Fibroblast of the aortic adventitia (primary cell): ENCODE measurements at places on chromosomes 7 and 10. TPM values are rescaled to one million over a fixed set of nuclear protein-coding genes. Genes with fewer than 3 reads are reported as not detected.

The MCMBP gene
- total RNA-seq: 31.4 and 74.3 TPM in 2 replicates

The DUSP5 gene
- total RNA-seq: 4.1 and 21.6 TPM in 2 replicates

The TMEM229A gene
- total RNA-seq: 3.8 TPM in 1 of 2 replicates, not detected in the other

The OR9A2 gene
- not detected in 2 replicates for total RNA-seq

The OR6B1 gene
- total RNA-seq: not detected in 2 replicates

The TAS2R16 gene
- not detected in 2 replicates for total RNA-seq

The HABP2 gene
- not detected in 2 replicates for total RNA-seq

The PKD1L1 gene
- total RNA-seq: under 0.01 TPM in 2 replicates

The PRRT4 gene
- 0.27 and 0.82 TPM in 2 replicates for total RNA-seq

The ZCWPW1 gene
- 2.4 and 3.0 TPM in 2 replicates for total RNA-seq

GRCh38 chr7:158368449-158368848 is 219.2 kb downstream of the PTPRN2 start:
- DNase-seq: no peak

DNA sequence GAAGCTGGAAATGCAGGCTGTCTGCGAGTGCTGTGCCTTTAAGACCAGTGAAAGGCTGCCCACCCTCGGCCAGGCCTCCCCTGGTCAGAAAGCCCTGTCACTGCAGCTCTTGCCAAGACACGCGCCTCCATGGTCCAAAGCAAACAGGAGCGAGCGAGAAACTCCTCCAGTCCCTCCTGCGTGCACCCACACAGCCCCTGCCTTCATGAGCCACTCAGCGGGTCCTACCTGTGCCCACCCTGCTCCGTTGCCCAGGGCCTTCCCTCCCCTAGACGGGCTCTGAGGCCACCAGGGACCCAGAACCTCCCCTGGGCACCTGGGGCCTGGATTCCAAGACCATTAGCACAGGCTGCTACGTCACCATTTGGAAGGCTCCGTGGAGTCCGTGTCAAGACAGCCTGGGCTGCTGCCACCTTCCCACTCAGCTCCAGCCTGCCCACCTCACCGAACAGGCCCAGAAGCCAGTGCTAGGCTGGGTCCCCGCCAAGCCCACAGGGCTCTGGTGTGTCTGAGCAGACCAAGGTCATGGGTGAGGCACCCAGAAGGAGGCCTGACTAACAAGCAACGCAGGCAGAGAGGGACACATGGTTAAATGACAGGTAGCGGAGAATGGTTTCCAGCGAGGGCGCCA is 144.5 kb downstream of the NEURL1 start:
- peak; percentile 99 for DNase-seq

GRCh38 chr10:77899080-77899477 is 27.5 kb downstream of the DLG5 start:
- DNase-seq: peak; percentile 75

DNA sequence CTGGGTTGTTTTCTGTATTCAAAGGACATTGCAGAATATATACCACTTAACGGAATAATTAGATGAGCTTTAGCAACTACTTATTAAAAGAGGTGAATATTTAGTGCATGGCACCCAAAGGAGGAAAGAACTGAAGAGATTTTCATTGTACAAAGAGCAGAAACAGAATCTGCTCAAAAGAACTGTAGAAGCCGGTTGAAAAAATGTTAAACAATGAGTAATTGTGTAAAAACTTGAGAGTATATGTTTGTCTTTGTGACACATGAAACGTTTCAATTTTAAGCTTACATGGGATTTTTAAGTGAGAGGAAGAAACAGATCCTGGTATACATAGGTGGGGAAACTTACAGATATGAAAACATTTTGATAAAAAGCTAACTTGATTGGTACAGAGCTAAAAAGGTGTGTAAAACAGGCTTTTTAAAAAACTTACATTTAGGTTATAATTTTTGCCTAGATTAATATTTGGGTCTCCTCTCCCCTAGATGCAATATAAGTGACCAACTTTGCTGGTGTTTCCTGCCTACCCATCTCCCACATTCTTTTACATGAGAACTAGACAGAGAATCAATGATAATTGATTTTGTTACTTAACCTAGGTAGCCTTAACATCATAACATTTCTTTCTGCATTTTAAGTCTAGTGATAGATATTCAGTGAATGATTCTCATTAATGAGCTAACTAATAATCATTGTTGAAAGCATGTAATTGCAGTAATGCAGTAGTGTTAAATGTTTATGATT is 6.8 kb downstream of the ARL5B start:
- DNase-seq: peak; percentile 35

DNA sequence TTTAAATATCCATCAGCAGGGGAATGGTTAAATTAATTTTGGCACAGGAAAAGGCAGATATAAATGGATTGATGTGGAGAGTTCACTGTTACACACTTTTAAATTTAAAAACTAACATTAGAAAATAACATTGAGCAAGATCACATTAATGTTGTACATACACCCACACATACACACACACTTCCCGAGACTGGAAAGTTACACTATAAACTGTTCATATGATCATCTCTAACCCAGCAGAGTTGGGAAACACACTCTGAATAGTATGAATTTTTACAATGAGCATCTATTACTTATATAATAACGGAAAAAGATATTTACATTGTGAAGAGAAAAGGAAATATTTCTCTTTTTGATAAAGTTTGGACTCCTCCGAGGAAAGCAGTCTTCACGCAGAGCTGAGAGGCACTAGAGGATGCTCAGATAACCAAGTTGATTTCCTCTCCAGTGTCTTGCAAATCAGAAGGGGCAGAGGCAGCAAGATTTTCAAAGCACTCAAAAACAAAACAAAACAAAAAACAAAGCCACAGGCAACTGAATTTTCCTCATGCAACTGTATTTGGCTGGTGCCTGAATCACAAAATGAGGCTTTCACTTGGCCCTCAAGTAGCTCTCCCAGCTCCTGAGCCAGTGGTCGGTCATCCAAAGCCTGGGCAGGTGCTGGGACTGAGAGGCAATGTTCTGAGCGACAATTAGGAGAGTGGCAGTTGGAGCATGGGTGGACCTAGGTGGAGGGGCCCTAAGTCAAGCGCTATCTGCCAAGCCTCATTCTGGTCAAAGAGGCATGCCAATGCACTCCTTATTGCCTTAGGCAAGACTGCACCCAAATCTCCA is 10.5 kb upstream of the GATAD1 start:
- DNase-seq: no peak

DNA sequence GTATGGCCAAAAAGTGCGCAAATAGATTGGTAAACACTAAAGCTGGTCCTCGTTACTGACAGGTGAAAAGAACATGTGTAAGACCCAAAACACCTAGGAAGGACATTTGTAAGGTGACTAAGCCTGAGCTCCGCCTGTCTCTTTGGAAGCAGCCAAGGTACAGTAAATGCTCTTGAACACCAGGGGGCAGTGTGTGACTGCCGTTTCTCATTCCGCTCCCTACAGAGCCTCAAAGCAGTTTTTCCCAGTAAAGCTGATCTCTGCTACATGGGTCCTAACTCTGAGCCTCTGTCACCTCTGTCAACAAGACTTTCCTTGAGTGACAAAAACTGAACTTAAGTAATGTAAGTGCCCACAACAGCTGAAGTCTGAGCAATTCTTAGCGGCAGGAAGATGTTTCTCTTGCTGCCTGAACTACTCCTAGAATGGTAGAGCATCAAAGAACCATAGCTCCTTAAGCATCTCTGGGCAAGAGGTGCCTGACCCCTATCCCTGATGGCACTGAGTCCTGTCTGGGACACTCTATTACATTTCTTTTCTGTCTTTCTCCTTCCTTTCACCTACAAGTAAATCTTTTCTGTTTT is 238.0 kb upstream of the INHBA start:
- DNase-seq: peak; percentile 86

DNA sequence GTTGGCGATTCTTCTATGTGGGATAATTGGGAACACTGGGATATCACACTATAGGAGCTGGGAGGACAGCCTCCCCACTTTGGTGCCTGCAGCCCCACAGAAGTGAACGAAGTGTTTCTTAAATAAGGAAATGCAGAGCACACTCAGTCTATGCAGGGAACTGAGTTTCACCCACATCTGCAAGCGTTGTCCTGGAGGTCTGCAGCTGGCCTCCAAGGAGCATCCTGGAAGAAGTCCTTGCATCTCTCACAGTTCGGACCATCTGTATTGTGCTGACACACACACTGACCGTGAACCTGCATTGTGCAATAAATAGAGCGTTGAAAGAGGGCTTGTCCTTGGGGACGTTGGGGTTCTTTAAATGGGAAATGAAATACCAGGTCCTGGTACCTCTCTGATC is 25.8 kb downstream of the LAMB4 start:
- DNase-seq: no peak

DNA sequence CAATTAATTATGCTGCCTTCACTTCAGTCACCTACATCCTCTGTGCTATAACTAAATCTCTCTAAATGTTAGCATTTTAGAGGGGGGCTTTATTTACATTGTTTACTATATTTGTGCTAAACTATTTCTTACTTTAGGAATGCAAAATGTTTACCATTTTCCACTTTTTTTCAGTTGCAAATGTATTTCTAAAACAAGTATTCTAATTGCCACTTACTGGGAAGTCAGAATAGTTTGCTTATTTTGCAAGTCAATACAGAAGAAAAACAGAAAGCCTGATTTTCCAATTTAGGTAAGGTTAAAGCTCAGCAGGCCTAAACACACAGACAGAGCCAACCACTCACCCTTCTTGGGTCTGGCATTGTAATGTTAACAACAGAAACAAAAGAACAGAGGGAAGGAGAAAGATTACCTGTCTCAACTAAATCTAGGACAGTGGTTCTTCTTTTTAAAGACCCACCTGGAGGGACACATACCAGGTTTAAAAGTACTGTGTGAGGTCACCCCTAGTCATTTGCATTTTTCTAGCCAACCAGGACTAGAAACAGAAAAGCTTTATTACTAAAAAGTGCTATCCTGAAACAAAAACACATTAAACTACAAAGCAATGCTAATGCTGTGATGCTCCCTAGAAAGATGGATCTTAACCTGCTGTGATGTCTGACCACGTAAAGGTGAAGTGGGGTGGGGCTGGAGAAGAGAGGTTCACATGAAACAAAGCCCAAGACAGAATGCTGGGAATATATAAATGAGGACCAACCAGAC is 178.2 kb downstream of the SLC25A13 start:
- no peak for DNase-seq

DNA sequence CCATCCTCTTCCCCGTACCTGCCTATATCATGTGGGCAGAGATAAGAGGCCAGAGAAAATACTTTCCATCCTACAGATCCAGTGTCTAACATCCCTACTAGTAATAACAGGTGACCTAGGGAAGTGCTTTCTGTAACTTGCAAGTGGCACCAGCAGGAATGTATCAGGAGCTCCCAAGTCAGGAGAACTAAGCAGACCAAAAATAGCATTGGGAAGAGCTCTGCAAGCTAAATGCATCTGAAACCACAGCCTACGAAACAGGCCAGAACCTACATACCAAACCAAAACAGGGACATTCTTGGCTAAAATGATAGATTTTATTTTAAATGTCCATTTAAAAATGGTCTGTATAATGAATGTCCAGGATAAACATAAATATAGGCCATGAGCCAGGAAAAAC is 680.8 kb downstream of the PHTF2 start:
- DNase-seq: no peak

DNA sequence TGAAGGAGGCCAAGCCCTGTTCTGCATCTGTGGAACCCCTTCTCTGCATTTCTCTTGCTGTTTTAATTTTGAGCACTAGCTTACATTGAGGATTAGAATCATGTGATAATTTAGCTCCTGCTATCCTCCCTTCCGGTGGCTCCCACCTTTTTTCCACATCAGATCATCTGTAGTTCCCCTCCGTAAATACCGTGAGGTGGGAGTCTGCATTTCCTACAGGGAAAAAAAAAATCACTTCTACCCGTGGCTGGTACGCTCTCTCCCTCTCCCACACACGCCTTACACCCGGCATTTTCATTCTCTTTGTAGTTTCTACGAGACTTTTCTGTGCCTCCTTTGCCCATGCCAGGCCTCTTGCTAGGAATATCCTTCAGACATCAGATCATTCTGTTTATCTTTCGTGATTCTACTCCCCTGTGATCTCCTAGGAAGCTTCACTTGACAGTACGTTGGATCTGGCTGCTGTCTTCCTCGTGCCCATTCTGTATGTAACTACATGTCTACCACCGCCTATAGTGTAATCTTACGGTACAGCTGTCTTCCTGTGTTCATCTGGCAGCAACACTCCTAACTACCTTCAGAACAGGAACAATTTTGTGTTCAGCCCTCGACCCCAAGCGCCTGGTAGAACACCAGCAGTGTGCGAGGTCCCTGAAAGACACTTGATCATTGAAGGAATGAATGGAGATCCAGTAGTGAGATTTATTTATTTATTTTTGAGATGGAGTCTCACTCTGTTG is 41.7 kb upstream of the OCM start:
- no peak for DNase-seq

DNA sequence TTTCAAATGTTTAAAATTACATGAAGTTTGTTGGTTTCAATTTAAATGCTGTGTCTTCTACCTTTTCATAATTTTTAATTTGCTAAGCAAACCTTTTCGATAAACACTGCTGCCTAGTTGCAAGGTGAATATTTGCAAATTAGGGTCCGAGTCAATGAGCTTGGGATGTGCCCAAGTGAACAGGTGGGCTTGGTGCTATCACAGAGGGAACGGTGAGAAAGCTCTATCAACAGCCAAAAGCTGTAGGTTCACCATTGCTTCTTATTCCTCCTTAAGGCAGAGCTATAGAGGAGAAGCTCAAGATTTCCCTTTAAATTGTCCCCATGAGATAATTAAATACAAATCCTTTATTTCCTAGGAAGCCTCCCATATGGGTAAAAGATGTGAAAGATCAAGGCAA is 245.3 kb upstream of the CELF2 start:
- no peak for DNase-seq

DNA sequence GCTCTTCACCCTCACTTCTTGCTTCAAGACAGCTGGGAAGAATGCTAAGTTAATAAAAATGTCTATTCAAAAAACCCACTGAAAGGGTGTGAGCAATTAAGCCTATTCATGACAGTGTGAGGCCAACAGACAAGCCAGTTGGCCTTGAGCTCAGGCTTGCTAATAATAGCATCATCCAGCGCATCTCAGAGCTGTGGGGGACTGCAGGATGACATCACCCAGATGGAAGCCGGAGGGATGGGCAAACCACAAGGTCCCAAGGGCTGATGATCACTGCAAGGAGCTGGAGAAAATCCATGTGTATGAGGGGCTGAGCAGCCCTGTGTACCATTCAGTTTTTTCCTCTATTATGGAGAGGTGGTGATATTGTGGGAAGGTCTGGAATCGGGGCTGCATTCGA is 770.4 kb downstream of the TNS3 start:
- DNase-seq: peak; percentile 95

- DNase-seq: no peak
Observed at GRCh38 chr7:122827763-122828162, 58.5 kb downstream of the CADPS2 start.

- DNase-seq: no peak
Observed at GRCh38 chr10:16527452-16527851, 5.8 kb upstream of the C1QL3 start.

GRCh38 chr10:62384057-62384446 is 9.9 kb downstream of the ZNF365 start:
- peak; percentile 76 for DNase-seq

- no peak for DNase-seq
Observed at GRCh38 chr7:99155211-99155610, 11.3 kb upstream of the SMURF1 start.

GRCh38 chr7:27129729-27130539 is 623 bp downstream of the HOXA4 start:
- DNase-seq: no peak
